ENCODE measurements at places on chromosomes 7 and 10.

- DNase-seq = no peak
Observed at GRCh38 chr10:103789771-103790201, 65.6 kb downstream of the SH3PXD2A start.

- no peak for DNase-seq
Observed at GRCh38 chr7:11758627-11759111, 73.3 kb downstream of the THSD7A start.

- DNase-seq = no peak
Observed at GRCh38 chr10:133372507-133372906, 647 bp downstream of the ECHS1 start.

DNA sequence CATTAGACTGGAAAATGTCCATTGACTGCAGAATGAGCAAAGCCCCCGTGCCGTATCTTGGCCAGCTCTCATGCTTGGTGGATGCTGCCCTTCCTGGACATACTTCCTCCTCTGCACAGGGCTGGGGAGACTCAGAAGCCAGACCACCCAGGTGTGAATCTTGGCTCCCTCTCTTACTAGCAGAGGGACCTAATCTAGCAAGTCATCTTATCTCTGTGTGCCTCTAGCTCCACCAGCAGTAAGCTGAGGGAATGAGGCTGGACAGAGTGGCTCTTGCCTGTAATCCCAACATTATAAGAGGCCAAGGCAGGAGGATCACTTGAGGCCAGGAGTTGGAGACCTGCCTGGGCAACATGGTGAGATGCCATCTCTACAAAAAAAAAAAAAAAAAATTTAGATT lies 173.8 kb upstream of the GHITM start:
- no peak for DNase-seq

DNA sequence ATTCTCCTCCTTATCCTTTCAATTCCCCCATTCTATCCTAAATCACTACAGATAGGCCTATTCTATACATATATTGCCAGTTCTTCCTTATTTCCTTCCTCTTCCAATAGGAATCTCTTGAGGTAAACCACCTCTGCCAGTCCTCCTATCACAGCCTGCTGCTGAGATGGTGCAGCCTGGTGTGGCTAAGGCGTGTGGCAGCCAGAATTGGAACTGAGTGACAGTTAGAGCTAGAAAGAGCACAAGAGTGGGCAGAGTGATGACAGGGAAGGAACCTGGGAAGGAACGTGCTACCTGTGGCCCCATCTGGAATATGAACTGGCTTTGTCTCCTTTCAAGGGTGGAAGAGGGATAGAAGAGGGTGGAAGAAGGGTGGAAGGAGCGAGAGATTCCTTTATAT lies 187.7 kb downstream of the HECW1 start:
- DNase-seq = no peak

DNA sequence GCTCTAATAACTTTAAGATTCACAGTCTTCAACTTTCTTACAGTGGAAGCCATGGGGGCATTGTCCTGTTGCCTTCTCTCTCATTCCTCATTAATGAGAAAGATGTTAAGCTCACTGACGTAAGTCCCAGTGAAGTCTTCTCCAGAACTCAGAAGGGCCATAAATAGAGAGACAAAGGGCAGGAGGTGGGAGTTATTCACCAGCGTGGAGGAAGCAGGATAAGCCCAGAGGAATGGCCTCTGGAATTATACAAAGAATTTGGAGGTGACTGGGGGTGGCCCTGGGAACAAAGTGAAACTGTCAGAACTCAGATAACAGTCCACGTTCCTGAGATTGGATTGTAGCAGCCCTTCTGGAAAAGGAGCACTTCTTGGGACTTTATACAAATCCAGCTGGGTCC lies 52.4 kb downstream of the SORBS1 start:
- no peak for DNase-seq

GRCh38 chr7:37385787-37386186 lies 62.9 kb downstream of the ELMO1 start:
- DNase-seq = no peak

GRCh38 chr7:79096361-79096805 lies 357.1 kb downstream of the MAGI2 start:
- no peak for DNase-seq

DNA sequence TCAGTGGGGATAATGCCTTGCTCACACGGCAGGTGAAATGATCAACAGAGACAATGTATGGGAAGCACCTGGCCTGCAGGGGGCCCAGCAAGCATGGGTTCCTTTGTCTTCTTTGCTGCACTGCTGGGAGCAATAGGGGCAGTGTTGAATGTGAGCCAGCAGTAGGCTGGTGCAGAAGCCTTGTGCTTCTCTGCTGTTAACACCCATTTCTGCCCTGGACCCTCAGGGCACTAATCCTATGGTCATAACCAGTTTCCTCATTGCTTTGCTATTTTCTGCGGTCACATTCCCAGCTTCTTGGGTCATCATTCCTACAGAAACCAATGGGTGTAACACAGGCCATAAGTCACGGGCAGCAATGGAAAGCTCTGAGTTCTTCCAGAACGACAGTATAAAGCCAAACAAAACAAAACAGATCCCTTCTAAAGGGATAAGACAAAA lies 10.9 kb upstream of the LGI1 start:
- DNase-seq = no peak

GRCh38 chr10:6342096-6342685 lies 139.5 kb downstream of the PFKFB3 start:
- no peak for DNase-seq

GRCh38 chr10:62071846-62072281 lies 170.4 kb downstream of the ARID5B start:
- no peak for DNase-seq

DNA sequence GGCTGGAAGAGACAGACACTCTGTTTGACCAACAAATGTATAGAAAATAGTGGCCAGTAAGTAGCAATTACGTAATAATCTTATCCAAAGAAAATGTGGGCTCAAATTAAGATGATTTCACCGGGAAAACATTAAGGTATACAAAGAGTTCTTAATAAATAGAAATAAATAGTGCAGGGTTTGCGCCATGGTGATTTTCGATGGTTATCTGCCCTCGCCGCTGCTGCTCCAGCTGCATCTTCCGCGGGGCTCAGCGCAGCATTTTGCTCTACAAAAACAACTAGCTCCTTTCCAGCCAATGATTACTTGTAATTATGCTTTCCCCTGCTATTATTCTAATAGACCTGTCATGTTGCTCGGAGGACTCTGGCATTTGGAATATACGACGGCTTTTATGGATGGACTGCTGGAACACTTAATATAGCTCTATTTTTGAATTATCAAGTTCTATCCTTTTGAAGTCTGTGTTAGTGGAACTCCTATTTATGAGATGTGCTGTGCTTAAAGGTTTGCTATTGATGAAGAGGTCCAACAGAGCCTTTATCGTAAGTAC lies 103.8 kb downstream of the BUB3 start:
- peak; percentile 59 for DNase-seq

- DNase-seq = no peak
Observed at GRCh38 chr7:87463982-87464381, 11.5 kb downstream of the ABCB4 start.

GRCh38 chr10:70302292-70302691 lies 18.5 kb upstream of the NPFFR1 start:
- DNase-seq = no peak

DNA sequence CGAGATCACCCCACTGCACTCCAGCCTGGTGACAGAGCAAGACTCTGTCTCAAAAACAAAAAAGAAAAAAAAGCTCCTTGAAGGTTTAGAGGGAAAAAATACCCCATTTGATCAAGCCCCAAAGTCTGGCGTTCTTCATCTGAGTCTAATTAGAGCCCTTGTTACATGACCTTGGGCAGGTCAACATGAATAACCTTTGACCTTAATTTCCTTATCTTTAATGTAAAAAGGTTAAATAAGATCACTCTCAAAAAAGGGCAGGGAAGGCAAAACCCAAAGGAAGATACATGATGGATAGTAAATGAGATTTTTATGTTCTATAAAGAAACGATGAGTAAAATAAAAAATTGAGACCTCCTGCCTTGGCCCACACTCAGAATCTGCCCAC lies 40.3 kb downstream of the SLC37A3 start:
- no peak for DNase-seq

DNA sequence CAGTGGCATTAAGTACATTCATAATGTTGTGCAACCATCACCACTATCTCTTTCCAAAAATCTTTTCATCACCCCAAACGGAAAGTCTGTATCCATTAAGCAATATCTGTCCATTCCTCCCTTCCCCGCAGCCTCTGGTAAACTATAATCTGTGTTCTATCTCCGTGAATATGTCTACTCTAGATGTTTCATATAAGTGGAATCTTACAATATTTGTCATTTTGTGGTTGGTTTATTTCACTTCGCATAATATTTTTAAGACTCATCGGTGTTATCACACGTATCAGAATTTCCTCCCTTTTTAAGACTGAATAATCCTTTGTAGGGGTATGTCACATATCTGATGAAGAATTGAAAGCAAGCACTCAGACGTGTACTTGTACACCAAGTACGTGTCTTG lies 86.0 kb upstream of the FGFR2 start:
- no peak for DNase-seq

GRCh38 chr7:130297628-130298543 lies 4.9 kb downstream of the CPA4 start:
- DNase-seq = peak; percentile 33

GRCh38 chr10:101561068-101561915 lies 26.8 kb downstream of the POLL start:
- no peak for DNase-seq

DNA sequence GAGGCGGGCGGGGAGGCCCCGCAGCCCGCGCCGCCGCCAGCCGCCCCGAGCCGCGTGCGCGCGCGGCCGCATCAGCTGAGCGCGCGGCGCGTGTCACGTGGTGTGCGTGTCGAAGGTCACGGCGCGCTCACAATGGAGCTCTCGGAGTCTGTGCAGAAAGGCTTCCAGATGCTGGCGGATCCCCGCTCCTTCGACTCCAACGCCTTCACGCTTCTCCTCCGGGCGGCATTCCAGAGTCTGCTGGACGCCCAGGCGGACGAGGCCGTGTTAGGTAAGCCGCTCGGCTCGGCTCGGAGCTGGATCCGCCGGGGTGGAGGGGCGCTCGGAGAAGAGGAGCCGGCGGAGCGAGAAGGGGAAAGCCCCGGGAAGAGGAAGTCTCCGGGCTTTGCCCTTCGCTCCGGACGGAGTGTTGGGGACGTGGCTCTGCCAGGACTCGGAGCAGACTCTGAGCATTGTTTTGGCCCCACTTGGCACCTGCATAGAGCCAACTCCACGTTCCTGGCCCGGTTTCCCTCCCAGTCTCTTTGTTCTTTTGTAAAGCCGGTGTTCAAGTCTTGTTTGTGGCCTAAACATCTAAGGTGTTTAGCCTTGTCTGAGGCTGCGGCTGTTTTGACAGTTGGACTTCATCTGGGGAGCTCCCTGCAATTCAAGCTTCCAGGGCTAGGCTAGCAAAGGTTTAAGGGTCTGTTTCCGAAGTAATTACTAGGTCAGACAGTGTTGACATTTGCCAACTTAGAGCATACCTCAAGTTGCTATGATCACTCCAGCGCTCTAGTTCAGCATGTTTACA lies at the start of gene COMMD3:
Gene COMMD3 (plus strand): TSS at position 103 of the 790 bp plus-strand sequence. CDS start 30 bp downstream, at position 133.
- peak; percentile 48 for DNase-seq

DNA sequence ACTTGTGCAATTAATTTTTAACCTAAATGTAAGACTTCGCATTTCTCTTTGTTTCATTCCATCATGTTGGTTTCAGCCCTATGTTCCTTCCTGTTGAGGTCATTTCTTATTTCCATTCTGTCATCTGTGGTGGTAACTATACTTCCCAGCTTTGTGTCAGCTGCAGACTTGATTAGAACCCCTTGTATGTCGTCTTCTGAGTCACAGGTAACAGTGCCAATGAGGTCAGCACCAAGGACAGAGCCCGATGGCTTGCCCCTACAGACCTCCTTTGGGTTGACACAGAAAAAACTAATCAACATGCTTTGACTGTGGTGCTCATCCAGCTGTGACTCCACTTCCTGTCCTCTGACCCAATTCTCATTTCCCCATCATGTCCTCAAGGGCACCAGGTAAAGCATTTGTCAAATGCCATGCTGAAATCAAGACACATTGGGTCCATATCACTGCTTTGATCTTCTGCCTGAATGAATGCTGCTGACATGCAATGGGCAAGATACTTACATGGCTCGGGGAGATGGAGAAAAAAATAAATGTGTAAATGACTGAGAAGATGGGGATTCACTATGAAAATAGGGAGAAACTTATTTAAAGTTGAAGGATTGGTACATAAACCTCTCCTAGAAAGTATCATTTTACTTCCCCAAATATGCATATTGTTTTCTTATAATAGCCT lies 25.6 kb upstream of the CRTAC1 start:
- no peak for DNase-seq

- no peak for DNase-seq
Observed at GRCh38 chr10:124743191-124744101, 732 bp downstream of the FAM53B start.

DNA sequence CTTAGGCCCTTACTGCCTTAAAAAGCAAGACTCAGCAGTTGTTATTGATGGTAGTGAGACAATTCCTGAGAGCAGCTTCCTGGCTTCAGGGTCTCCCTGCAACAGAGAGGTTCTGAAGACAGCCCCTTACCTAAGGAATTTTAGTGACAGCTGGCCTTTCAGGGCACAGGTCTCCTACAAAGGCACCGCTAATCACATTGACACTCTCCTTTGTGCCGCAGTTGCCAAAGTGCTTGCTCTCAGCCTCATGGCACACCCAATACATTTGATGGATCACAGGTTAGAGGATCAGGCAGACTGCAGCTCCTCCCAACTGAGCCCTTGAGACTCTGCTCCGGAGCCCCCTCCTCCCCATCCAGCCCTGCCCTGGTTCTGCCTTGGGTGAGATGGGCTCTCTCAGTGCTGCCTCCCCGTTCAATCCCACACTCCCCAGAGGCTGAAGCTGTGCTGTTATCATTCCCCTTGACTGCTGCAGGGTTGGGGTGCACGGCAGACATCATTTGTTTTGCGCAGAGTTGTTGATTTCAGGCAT lies 198.2 kb downstream of the EMX2 start:
- DNase-seq = no peak

GRCh38 chr7:7333610-7334009 lies 151.3 kb downstream of the C1GALT1 start:
- no peak for DNase-seq

DNA sequence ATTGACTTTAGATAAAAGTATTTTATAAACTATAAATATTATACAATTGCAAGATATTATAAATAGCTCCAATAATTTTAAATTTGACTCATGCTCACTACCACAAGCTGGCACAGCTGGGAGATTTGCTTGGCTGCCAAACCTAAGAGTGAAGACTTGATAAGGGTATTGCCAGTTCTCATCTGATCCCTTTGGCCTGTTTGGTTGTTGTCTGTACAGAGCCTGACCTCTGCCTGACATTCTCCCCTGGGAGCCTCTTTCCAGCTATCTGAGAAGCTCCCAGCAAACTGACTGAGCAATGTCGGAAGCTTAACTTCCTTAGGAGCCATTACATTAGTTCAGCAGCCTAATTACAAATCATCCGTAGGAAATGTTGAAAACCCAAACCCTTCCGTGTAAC lies 10.2 kb upstream of the LMOD2 start:
- DNase-seq = no peak
